ENCODE measurements at places on chromosomes 11 and 22.

GRCh38 chr11:19951558-19952115, 208.6 kb downstream of the DBX1 start:
- peak; percentile 58 for DNase-seq

DNA sequence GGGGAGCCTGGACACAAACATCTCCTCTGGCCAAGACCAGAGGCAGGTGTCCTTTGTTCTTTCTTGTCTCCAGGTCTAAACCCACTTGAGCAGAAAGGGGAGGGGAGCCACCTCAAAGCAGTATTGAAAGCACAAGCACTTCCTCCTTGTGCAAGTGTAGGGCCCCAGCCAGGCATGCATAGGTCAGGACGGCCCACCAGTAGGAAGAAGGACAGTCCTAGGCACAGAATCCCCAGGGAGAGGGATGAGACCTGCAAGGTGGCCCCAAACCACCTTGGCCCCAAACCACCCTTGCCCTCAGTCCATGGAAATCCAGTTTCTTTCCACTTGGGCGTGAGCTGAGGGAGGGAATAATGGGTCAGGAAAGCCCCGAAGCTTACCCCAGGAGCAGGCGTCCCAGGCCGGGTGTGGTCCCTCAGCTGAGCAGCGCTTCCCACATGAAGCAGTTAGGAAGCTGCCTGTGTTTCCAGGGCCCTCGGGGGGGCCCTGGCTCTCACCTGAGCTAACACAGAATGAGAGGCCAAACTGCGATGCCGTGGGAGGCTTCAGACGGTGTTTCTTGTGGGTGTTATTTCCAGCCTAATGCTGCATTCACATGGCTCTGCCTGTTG, 20.4 kb upstream of the IGSF9B start:
- DNase-seq: no peak

DNA sequence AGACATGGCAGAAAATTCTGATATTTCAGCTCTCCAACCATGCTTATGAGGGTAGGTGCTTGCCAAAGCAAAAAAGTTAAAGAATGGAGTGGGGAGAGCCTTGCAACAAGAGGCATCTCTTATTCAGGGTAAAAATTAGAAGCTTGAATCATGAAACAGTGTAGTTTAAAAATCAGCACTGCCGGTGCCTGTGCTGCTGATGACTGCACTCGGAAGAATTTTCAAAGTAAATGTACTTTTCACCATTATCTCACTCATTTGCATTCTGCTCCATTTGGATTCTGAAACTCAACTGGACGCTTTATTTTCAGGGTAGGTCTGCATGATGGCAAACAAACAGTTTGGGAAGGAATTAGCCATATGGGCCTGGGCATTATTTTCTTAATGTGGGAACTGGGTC, 126.3 kb downstream of the KIRREL3 start:
- no peak for DNase-seq

- peak; percentile 72 for DNase-seq
Observed at GRCh38 chr22:17120281-17120680, 879 bp downstream of the TMEM121B start.

GRCh38 chr11:84899740-84900139, 727.4 kb downstream of the DLG2 start:
- DNase-seq: no peak

DNA sequence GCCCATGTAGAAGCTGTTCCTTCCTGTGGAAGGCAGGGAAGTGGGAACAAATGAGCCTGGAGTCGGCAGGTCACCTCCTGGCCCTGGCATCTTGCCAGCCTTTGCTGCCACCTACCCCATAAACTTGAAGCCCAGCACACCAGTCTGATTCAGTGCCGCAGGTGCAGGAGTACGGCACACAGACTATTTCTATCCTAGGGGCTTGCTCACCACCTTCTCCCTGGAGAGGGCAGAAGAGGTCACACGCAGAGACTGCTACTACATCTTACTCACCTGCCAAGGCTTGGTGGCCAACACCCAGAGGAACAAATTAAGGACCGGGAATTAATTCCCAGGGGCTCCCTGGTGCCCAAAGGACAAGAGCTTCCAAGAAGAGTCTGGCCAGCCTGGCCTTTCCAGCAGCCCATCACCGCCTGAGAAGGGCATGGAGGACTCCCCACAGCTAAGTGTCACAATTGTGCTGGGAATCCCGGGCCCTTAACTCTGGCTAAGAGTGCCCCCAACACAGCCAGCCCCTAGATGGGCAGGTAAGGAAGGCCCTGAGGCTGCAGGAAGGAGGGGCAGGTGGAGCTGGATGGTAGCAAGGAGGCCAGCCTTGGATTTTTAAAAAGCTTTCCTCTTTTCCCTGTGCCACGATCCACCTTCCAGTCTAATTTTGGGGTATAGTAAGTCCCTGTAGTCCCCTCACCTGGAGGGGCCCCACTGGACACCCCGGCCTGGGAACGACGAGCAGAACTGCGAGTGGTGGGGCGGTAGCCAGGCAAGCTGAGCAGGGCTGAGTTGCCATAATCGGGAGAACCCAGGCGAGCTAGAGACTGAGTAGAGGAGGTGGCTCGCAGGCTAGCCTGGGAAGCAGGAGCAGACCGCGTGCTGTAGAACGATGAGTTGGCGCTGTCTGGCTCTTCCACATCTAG, 6.9 kb downstream of the IL18BP start:
- DNase-seq: no peak

- no peak for DNase-seq
Observed at GRCh38 chr11:25535467-25536272, 796.3 kb upstream of the ANO3 start.

DNA sequence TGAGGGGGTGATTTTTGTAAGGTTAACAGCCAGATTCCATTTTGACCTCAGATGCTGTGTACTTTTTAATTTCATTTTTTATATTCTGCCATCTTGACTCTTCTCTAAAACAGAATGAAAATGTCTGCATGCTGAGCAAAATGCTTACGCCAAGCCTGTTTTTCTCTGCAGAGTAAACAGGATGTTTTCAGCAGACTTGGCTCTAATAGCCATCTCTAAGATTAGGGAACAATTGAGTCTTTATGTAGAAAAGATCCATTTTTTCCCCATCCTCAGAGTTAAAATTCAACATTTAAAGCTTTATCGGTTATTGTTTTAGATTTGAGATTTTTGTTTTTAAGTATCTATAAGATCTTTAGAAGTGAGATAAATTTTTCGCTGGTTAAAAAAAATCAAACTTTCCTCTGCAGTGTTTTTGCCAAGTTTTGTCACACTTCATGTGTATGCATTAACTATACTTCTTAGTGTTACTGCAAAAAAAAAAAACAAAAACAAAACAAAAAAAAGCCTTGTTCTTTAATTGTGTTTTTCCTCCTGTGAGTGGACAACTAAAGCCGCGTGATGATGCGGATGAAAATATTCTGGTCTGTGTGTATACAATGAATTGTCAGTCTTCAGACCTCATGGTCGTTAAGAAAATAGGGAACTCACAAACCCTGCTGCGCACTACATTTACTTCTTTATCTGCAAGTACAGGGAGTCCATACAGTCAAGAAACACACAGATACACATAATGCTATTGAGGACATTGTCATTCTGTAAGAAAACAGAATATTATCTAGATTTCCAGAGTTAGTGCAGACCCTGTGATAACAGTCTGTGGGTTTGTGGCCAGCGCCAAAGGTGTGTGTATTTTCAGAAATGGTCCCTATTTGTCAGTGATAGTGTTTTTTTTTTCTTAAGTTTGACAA, 17.5 kb upstream of the ADSL start:
- no peak for DNase-seq

DNA sequence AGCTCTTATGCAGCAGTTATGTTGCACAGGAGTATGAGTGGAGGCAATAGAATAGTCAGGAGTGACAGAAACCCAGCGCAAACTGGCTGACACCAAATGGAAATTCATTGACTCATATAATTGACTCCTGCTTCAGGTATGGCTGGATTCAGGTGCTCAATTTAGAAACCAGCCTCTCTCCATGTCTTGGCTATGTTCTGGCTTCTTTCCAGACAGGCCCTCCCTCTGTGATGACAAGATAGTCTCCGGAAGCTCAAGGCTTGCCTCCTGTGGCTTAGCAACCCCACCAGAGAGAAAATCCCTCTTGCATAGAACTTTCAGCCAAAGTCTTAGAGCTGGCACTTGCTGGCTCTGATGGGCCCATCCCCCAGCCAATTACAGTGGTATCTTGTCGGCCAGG, 28.1 kb upstream of the MN1 start:
- no peak for DNase-seq

GRCh38 chr22:41893591-41894375, 21.1 kb downstream of the SHISA8 start:
- no peak for DNase-seq

DNA sequence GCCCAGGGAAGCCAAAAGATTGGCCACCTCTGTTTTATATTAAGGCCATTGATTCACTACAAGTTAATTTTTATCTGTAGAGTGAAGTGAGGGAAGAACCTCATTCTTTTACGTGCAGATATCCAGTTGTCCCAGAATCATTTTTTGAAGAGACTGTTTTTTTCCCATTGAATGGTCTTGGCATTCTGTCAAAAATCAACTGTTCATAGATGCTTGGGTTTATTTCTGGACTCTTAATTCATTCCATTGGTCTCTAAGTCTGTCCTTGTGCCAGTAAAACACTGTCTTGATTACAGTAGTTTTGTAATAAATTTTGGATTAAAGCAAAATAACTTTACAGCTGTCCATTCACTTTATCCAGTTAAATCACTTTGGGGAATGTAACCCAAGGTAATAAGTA, 26.8 kb downstream of the WBP2NL start:
- DNase-seq: no peak

- DNase-seq: no peak
Observed at GRCh38 chr11:58731819-58732218, at the start of gene GLYAT. Gene GLYAT (minus strand): TSS chr11:58731943. CDS start chr11:58724496, 7,447 bp downstream.

GRCh38 chr22:19607192-19608002, 83.2 kb upstream of the CLDN5 start:
- no peak for DNase-seq

DNA sequence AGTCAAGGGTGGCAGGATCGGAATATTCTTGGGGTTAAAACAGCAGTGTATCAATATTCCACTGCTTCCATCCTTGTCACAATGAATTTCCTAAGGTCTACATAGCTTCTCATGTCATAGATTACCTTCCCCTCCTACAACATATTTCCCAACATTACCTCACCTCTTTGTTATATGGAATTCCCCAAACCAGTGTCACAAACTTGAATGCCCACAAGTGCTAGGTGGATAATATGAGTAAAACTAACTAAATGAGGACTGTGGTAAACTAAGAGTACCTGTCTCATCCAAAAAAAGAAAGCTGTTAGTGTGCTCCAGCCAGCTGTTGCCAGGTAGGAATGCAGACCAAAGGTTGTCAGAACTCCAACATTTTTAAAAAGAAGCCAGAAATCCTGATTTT, 17.0 kb upstream of the NUCB2 start:
- DNase-seq: no peak
